SK-N-MC (cell line): ENCODE measurements at places on chromosomes 11 and 22.

GRCh38 chr11:14342906-14343305, 16.1 kb downstream of the RRAS2 start:
- DNase-seq = no peak

- DNase-seq = no peak
These were observed 163.1 kb upstream of the MPPED2 start for GRCh38 chr11:30749268-30749667.

- DNase-seq = no peak
These were observed 53.4 kb upstream of the SCUBE2 start for GRCh38 chr11:9144828-9145227.

GRCh38 chr11:67368621-67369020, 4.8 kb downstream of the CLCF1 start:
- DNase-seq = no peak

GRCh38 chr11:118304568-118305248, at the start of gene CD3E:
CD3E (plus strand) TSS chr11:118304730; CDS start chr11:118304953, 223 bp downstream.
- DNase-seq = no peak

DNA sequence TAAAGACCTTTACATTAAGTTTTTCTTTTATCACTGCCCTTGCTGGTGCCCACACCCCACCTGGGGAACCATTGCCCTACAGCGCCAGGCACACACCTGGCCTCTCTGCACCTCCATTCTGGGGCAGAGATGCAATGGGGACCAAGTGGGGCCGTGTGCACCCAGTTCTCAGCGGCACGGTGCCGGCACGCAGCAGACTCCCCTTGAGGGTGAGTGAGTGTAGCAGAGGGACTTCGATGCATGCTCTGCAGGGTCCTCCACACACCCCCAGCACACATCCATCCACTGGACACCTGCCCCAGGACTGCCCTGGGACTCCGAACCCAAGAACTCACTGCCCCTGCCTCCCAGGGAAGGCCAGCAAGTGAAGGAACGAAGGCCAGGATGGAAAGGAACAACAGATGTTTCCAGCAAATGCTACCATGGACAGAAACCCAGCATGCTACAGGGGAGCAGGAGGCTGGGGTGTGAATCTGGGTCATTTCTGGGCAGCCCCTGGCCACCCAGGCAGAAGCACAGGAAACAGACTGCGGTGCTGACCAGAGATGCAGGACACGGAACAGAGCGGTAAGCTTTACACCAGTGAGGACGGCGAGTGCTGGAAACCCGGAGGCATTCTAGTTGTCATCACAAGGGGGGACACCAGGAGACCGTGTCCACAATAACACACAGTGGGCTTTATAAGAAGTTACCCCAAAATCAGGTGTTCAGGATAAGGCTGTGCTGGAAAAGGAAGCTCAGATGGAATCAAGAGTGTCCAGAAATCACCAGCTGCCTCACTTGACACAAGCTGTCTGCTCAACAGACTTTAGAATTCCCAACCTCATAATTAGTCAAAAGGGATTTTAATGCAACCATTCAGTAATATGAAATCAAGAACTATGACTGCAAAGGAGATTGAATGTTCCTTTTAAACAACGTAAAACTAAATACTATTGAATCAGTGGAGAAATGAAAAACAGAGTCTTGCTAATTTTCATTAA, 32.7 kb upstream of the MOB2 start:
- no peak for DNase-seq

- DNase-seq = no peak
These were observed 106.2 kb downstream of the PARVA start for GRCh38 chr11:12483604-12484003.

- no peak for DNase-seq
These were observed 1085.0 kb upstream of the TENM4 start for GRCh38 chr11:80525663-80526405.

GRCh38 chr11:47358731-47359051, 6.2 kb upstream of the MYBPC3 start:
- no peak for DNase-seq

- peak; percentile 55 for DNase-seq
These were observed 359.0 kb downstream of the JRKL start for GRCh38 chr11:96748639-96749370.

- no peak for DNase-seq
These were observed 11.4 kb upstream of the KCNQ1OT1 start for GRCh38 chr11:2711161-2711560.

- DNase-seq = no peak
These were observed 29.8 kb downstream of the MUC6 start for GRCh38 chr11:1006762-1007161.

GRCh38 chr11:16815047-16815767, 76.8 kb downstream of the C11orf58 start:
- DNase-seq = no peak

- DNase-seq = no peak
These were observed 57.0 kb downstream of the LRRC74B start for GRCh38 chr22:21102659-21103267.

GRCh38 chr22:17235149-17235655, 16.0 kb upstream of the ADA2 start:
- no peak for DNase-seq

DNA sequence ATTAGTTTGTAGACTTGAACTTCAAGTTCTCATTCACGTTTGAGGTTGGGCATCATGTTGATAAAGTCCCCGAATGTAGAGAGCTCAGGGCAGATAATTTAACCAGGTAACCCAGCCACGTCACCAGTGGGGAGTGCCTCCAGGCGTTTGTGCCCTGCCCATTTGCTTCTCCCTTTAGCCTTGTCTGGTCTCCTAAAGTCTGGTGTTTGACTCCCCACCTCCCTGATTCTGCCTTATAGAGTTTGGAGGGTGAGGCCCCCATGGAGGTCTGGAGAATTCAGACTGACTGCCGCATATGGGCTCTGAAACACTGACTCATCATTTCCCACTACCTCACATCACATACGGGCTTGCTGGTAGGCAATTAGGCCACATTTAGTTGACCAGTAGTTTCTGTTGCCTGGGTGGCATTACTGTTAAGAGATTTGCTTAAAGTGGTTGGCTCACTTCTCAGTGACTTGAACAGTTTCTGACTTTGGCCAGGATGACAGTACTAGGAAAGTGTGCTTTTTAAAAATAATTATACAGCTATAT, 99.3 kb upstream of the GAL start:
- no peak for DNase-seq

DNA sequence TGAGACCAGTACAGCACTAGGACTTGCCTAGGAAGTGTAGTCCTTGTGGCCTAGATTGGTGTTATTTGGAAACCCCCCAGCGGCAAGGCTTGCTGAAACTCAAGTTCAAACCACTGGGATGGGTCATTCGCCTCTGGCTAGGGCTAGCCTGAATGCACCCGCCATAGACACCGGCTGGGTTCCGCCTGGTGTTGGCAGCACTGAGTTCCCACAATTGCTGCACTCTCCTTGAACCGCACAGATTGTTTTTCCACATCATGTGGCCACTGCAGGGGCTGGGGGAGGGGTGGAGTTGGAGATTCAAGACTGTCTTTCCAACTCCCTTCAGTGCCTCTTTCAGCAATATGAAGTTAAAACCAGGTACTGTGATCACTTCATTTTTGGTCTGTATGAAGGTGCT, 43.1 kb downstream of the CCDC73 start:
- no peak for DNase-seq

DNA sequence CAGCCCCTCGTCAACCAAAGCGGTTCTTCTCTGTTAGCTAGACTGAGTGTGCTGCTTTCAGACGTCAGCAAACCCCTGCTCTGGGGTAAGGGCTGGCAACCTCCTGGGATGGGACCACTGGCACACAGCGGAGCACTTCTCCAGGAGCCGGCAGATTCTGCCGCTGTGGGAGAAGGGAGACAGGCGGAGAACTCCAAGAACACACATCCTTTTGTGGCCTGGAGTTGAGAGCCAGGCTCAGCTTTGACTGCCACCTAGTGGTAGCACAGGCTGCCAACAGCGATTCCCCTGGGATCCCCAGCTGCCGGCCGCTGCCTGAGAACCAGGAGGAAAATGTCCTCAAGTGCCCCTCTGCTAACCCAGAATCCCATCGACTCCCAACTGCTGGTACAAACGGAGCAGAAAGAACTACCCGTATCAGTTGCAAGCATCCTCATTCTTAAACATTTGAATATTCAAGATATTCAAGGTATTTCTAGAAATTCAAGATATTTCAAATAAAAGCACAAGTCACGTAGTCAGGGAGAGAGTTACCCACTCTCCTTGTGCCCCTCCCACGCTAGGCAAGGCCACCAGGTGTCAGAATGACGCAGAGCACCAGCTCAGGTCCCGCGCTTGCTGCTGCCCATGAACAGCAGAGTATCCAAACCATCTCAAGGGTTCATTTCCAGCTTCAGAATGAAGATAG, 4.9 kb downstream of the LTO1 start:
- peak; percentile 70 for DNase-seq

GRCh38 chr11:3825473-3826154, 15.1 kb downstream of the RHOG start:
- no peak for DNase-seq

GRCh38 chr22:21764038-21764804, 28.6 kb upstream of the YPEL1 start:
- no peak for DNase-seq

GRCh38 chr11:88979641-88980040, 86.1 kb downstream of the GRM5 start:
- DNase-seq = no peak

DNA sequence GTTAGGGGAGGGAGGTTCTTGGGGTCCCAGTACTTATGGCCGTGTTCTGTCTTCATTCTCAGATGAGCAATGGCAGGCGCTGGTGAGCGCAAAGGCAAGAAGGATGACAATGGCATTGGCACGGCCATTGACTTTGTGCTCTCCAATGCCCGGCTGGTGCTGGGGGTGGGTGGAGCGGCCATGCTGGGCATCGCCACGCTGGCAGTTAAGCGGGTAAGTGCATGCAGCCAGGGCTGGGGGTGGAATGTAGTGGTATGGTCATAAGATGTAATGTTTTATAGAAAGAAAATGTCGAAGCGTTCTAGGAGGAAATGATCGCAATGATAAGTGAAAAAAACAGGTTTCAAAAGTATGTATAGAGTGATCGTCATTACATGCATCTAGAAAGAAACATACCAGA, 9.1 kb upstream of the ATF4 start:
- no peak for DNase-seq

- DNase-seq = peak; percentile 66
These were observed 24.4 kb downstream of the RTN4R start for GRCh38 chr22:20243537-20244249.

DNA sequence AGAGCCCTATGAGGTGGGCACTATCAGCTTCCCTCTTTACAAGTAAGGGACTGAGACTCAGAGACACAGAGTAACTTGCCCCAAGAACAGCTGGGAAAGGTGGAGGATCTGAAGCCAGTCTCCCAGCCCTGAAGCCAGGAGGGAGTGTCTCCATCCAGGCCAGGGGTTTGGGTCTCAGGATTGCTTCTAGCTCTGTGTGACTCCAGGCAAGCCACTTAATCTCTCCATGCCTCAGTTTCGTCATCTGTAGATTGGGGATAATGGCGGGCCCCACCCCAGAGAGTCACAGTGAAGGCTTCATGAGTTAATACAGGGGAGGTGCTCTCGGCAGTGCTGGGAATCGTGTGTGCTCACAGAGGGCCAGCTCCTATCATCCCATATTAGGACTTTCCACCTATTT, 10.5 kb downstream of the MAP4K2 start:
- no peak for DNase-seq

- DNase-seq = no peak
These were observed 156.8 kb upstream of the BDNF start for GRCh38 chr11:27857014-27857413.

- DNase-seq = no peak
These were observed 719.1 kb upstream of the ANO3 start for GRCh38 chr11:25612806-25613205.

DNA sequence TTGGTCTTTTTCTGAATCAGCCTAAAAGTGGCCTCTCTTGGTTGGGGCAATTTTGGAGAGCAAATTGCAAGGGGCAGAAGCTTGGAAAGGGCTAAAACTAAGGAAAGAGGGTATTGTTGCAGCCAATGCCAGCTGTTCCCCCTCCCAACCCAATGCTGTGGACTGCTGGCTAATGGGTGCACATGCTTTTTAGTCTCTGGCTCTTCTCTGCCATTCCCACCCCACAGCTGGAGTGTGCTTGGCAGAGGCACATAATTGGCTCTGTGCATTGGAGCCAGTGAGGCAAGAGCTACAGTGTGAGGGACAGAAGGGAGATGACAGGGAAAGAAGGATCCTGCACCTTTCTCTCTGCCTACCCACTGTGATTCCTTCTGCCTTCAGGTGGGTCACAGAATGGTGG, 140.0 kb downstream of the NECTIN1 start:
- no peak for DNase-seq

- DNase-seq = no peak
These were observed 25.9 kb downstream of the PLA2G6 start for GRCh38 chr22:38155703-38156102.
